Osteocyte (in vitro differentiated cells): ENCODE measurements at places on chromosomes 1 and 21.

- DNase-seq: no peak
Observed at GRCh38 chr1:44684525-44684924, 10.0 kb downstream of the ARMH1 start.

DNA sequence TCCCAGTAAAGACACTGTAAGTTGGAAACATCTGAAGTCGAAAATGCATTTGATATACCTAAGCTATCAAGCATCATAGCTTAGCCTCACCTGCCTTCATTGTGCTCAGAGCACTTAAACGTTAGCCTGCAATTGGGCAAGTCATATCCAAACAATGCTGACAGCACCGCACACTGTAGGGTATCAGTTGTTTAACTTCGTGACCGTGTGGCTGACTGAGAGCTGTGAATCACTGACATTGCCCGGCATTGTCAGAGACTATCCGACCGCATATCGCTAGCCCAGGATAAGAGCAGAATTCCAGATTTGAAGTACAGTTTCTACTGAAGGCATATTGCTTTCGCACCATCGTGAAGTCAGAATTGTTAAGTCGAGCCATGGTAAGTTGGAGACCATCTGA, 41.5 kb downstream of the GALNT2 start:
- no peak for DNase-seq

- no peak for DNase-seq
Observed at GRCh38 chr1:22851517-22851916, 121.1 kb downstream of the LACTBL1 start.

DNA sequence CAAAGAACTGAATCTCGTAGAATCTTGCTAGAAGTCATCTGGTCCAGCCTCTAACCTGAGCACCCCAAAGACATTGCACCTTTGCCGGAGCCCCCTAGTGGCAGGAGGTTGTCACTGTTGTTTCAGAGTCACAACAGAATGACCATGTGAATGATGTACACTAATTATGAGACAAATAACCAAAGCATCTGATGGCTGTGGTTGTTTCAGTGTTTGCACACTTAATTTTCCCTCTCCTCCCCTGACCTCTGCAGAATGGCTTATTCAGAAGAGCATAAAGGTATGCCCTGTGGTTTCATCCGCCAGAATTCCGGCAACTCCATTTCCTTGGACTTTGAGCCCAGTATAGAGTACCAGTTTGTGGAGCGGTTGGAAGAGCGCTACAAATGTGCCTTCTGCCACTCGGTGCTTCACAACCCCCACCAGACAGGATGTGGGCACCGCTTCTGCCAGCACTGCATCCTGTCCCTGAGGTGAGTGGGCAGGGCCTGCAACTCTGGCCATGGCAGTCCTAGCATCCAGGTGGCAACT, 26.4 kb downstream of the TRAF5 start:
- no peak for DNase-seq

DNA sequence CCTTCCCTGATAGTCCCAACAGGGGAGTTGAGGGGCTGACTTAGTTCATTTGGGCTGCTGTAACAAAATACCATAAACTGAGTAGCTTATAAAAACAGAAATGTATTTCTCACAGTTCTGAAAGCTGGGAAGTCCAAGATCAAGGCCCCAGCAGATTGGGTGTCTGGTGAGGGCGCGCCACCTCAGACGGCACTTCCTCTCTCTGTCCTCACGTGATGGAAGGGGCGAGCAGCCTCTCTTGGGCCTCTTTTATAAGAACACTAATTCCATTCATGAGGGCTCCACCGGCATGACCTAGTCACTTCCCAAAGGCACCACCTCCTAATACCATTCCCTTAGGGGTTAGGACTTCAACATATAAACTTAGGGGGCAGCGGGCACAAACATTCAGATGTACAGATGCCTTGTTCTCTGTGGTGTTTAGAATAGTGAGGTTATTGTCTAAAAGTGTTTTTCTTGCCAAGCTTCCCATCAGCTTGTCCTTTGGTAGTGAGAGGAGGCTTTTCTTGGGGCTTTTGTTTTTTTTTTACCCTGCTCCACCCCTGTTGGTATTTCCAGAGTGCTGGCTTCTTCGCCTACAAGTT, 20.3 kb downstream of the NIPAL3 start:
- no peak for DNase-seq

DNA sequence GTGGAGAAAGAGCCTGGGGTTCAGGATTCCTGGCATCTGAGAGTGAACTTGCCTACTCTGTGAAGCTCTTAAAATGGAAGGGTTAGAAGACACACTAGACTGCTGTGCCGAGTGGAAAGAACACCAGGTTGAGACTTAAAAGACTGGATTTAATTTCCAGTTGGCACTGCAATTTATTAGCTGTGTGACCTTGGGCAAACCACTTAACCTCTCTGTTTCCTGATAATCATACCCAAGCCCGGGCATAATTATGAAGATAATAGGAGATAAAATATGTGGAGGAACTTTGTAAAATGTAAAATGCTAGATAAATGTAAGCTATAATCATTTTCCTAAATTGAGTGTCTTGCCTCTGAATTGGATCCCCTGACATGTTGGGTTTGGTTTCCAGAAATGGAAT, 4.7 kb upstream of the LHX4 start:
- no peak for DNase-seq

DNA sequence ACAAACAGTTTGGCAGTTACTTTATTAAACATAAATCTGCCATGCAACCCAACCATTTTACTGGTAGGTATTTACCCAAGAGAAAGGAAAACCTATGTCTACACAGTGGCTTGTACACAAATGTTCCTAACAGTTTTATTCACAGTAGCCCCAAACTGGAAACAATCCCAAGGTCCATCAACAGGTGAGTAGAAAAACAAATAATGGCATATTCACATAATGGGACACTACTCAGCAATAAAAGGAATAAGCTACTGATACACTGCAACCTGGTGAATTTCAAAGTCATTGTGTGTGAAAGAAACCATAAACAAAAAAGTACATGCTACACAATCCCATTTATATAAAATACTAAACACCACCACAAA, 12.7 kb downstream of the KYAT3 start:
- no peak for DNase-seq
